ENCODE measurements at places on chromosomes 3 and 15.

DNA sequence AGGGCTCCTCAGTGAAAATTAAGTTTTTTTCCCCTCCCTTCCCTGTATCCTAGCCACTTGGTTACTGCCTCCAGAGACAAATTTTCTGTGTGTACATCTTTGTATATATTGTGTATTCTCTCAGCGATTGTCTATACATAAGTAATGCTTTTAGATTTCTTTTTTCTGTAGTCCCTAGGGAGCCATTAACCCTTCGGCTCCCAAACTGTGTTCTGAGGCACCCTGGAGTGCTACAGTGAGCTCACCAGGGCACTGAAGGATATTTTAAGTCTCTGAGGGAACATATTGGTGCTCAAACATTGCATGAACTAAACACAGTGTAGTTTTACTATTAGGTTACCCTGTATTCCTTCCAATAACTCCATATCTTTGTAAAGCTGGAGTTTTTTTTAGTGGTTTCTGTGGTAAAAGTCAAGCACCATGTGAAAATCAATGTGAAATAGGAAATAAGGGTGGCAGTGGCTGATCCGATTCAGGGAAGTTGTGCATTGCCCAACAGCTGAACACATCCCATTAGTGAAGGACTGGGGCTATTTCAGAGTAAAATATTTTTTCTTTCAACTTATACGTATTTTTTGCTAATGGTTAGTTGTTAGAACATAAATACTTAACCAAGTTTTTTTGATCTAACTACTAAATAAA, 43.0 kb downstream of the USP13 start:
- DNase-seq: no peak

- no peak for DNase-seq
Measured at GRCh38 chr15:79160211-79160610, 69.6 kb upstream of the RASGRF1 start.

DNA sequence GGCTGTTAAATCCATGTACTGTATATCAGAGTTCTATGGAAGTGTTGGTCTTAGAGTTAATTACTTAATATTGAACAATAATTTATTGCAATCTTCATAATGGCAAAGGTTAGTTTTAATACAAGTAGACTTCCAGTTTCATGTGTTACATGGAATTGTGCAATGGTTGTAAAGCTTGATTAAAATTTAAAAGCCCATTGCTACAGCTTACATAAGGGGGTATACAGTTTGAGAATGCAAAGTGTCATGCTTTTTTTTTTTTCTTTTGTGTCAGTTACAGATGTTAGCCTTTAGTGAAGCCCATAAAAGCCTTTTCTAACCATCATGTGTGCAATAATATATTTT, 22.0 kb downstream of the CNOT10 start:
- DNase-seq: no peak

GRCh38 chr3:138781012-138781470, 53.7 kb downstream of the PIK3CB start:
- peak; percentile 4 for DNase-seq

DNA sequence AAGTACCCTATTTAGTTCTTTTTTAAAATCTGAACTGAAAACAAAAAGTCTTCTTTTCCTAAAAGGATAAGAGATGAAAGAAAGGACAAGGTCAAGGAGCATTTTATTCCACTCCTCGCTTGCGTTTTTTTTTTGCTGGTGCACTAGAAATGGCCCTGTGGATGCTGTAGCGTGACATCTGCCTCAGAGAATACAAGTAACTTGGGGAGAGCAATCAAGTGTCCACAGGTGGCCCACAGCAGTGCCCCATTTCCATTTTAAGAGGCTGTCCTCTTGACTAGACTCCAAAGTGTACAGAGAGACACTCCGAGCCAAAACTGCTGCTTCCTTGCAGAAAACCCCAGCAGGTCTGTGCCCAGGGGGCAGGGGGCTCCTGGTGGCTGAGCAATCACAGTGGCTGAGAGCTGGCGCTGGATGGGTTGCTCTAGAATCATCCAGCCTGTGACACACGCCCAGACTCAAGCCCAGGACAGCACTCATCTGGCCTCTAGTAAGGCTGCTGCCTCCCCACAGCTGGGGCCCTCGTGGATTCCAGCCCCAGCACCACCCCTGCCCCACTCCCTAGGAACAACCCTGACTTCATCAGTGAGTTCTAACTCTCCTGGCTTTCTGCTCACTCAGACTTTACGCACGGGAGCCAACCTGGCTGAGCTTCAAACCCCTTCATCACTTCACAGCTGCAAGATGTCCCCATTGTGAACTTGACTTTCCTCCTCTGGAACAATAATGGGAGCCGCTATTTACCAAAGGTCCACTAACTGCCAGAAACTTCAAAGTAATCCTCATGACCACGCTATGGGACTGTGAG, 71.1 kb upstream of the SPATA12 start:
- DNase-seq: no peak

DNA sequence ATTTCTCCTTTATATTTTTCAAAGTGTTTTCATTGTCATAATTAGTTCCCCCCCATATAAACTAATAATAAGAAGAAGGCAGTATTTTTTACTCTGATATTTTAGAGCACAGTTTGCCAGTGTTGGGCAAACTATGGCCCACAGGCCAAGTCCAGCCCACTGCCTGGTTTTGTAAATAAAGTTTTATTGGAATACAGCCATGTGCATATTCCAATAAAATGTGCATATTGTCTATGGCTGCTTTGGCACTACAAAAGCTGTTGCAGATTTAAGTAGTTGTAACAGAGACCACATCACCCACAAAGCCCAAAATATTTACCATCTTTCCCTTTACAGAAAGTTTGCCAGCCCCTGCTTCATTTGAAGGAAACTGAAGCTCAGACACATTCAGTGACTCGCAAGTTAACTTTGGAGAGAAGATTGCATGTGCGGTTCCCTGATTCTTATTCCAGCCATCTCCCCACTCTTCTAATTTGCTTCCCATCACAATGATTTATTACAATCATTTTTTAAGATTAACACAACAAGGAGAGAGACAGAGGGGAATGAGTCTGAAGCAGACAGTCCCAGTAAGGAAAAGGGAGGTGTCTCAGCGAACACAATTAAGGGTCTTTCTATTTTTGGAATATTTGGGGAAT, 48.9 kb downstream of the RFTN1 start:
- no peak for DNase-seq

DNA sequence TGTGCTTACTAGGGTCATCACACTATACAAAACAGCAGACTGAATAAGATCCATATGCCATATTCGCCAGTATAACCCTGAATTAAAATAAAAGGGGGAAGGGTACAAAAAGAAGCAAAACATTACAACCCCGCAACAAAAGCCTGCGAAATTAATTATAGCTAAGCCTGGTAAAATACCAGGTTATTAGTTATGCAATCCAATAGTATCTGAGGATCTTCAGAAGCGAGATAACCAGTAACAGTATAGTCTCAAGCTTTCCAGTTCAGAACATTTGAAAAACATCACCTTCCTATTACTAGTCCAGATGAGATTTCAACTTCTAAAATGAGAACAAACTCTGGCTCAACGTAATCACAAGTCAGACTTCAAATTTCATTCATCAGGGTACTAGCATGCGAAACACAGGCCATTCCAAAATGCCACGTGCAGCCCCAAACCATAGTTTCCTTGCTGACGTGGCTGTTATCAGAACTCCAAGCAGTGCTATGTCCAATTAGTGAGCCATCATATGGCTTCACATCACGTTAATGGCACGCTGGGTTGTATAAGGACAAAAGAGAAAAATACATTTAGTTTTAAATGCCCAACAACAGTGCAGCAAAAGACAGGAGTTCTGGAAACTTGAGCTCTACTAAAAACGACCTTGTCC, 1.1 kb downstream of the SSR3 start:
- no peak for DNase-seq

- no peak for DNase-seq
Measured at GRCh38 chr15:36691579-36692357, 112.3 kb downstream of the CDIN1 start.

GRCh38 chr3:188001926-188002325, 152.0 kb upstream of the LPP start:
- DNase-seq: no peak

DNA sequence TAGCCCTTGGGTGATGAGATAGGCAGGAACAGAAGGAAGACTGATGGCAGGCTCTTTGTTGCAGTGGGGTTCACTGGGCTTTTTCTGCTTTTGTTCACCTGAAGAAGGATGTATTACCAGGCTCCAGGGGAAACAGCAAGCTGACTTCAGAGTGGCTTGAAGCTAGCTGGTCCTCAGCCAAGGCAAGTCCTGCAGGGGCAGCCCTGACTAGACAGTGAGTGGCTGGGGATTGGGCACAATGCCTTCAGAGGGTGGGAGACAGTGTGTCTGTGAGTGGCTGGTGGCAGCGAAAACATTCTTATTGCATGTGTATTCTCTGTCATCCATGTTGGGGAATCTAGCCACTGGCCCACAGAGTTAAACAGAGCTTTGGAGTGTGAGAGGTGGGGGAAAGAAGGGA, 2.3 kb upstream of the TEX264 start:
- DNase-seq: no peak

- DNase-seq: no peak
Measured at GRCh38 chr3:100100425-100100824, 13.9 kb downstream of the FILIP1L start.

DNA sequence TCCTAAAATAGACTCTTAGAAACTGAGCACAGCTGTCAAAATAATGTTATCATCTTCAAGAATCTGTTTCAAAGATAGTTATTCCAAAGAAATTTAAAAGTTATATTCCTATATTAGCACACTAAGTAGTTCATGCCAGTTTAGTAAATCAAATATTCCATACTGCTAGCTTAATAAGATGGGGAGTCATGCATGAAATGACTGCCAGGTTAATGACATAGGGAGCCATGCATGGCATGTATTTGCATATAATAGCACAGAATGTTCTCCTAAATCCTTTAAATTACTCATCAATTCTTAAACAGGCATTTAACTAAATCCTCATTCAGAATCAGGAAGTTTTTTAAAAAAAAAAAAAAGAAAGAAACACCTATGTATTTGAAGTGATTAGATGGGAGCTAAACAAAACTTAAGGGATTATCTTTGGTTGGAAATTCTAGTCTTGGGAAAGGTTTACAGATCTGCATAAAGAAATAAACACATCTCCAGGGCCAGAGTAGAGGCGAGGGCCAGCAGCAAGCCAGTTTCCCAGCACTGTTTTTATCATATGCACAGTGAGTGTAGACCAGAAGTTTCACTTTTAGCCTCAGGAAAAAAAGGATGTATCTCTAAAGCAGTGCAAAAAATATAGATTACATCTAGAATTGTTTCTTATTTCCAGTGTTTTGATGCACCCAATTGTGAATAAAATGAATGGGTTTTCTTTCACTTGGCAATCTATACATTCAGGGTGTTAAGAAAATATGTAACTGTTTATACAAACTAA, 366.4 kb upstream of the AGTR1 start:
- DNase-seq: no peak

GRCh38 chr3:150519026-150519425, 27.3 kb downstream of the SERP1 start:
- no peak for DNase-seq

DNA sequence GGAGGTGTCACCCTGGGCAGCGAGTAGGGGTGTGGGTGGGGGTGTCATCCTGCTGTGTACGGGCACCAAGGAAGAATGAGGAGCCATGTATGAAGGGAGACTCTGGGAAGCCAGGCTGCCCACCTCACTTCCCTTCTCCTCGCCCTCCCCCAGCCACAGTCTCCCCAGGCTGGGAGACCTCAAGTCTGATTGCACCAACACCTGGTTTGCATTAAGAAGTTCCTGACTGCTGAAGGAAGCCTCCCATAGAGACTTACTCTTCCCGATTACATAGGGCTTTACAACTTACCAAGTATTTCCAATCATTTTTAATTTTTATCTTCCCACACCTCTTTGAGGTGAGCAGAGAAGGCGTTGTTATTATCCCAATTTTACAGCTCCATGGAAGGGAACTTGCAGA, 29.5 kb upstream of the SMAD3 start:
- no peak for DNase-seq

- no peak for DNase-seq
Measured at GRCh38 chr15:58138106-58138505, at the start of gene AQP9. Gene AQP9 (plus strand): TSS chr15:58138381. CDS start chr15:58138566, 185 bp downstream.

- no peak for DNase-seq
Measured at GRCh38 chr3:16174976-16175901, 759 bp downstream of the GALNT15 start.

GRCh38 chr3:120285508-120285841, 453 bp upstream of the GPR156 start:
- no peak for DNase-seq

DNA sequence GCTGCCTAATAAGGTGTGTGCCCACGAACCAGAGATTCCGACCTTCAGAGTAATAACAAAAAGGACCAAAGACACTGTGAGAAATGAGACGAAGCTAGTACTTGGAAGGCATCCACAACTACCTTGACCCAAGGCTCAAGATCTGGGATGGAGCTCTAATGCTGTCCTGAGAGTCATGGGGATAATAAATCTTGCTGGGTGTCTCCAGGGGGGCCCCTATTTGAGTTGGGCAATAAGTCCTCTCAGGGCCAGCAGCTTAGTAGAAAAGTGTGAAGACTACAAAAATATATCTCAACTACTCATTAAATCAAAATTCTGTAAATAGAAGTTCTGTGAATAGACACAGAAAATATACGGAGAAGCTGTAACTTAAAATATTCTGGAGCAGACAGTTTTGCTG, 2.9 kb upstream of the NDN start:
- DNase-seq: no peak

DNA sequence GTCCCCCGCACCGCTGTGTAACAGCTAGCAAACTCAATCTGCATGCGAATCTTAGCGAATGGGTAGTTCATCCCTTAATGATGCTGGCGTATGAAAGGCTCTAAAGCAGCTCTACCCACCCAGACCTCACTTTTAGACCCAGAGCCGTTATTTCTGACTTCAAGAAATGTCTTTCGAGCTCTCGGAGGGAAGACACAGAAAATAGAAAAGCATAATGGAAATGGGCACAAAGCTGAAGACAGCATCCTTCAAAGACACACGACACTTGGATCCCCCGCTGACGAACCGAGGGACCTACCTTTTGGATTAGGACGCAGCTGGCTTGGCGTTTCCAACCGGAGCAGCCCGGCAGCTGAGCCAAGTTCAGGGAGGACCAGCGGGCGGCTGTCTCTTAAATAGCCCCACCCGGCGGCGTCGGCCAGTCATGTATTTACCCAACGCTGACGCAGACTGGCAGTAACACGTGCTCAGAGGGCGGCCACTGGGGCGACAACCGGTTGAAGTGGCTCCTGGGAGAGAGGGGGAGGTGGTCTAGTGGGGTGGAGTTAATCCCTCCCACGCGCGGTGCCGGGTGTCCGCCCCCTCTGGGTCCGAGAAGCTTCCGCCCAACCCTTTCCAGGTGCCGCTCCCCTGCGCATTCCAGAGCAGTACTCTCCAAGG, 1.5 kb downstream of the CCK start:
- no peak for DNase-seq

DNA sequence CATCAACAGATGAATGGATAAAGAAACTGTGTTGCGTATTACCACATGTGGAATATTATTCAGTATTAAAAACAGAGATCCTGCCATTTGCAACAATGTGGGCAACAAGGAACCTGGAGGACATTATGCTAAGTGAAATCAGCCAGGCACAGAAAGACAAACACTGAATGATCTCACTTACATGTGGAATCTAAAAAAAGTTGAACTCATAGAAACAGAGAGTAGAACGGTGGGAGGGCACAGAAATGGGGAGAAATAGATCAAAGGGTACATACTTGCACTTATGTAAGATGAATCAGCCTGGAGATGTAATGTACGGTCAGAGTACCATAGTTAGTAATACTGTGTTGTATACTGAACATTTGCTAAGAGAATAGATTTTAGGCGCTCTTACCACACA, 29.8 kb upstream of the MUC13 start:
- DNase-seq: no peak

GRCh38 chr3:118806423-118806822, 228.2 kb downstream of the IGSF11 start:
- DNase-seq: no peak
